ENCODE measurements at places on chromosomes 13 and 19.
A peak's percentile ranks its signal among the peaks of the same experiment; 100 is the strongest.

DNA sequence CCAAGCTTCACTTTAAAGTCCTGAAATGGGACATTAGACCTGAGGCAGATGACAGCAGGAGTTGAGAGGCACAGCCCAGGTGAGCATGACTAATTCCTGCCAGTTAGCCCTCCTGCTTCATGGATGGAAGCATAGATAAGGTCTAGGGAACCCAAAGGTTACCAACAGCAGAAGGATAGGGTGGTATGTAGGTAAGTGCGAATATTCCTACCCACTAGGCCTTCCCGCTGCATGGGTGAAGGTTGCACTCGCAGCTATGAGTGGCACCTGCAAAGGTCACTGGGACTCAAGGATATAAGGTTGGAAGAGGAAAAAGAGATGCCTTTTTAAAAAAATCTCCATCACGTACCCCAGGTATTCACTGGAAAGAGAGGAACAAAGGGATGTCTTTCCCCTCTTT, 12.2 kb upstream of the MLLT1 start:
- DNase-seq = no peak

GRCh38 chr13:97386801-97387484, 47.0 kb upstream of the RAP2A start:
- peak; percentile 37 for DNase-seq

DNA sequence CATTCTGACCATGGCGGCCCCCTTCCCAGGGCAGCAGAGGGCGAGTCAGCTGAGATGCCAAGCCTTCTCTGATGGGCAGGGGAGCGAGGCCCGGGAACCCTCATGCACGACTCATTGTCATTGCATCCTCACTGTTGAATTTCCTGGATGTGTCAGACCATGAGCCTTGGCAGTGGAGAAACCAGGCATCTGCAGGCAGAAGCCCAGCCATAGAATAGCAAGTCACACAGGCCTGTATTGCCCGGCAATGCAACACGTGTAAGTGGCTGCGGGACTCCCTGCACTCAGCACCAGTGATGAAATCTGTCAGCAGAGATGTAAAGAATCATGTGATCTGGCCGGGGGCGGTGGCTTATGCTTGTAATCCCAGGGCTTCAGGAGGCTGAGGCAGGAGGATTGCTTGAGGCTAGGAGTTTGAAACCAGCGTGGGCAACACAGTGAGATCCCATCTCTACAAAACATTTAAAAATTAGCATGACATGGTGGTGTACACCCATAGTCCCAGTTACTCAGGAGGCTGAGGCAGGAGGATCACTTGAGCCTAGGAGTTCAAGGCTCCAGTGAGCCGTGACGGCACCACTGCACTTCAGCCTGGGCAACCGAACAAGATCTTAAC, 199.7 kb downstream of the KATNAL1 start:
- DNase-seq = no peak

DNA sequence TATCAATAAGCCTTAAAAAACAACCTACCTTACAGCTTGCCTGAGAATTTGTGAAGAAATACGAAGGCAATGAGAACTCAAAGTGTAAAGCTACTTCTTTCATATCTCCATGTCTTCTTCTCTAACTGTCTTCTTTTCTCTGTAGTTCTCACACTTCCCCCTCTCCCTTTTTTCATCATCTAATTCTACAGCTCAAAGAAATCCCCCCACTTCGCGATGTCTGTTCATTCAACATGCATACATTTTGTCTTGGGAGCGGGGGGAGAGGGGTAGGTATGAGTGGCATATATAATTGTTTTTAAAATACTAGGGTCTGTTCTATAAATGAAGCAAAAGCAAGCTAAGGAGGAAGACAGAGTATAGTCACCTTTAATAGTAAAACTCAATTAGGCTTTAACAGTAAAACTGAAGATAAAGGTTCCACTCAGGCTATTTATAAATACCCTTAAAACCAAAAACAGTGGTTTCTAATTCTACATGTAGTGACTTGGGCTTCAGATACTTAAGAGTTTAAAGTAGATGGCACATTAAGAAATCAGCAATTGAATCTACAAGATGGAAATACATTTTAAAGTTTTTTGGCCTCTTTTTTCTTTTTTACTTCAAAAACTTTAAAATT, 106.9 kb downstream of the KLF12 start:
- no peak for DNase-seq

GRCh38 chr13:99378985-99379733, 72.0 kb upstream of the GPR183 start:
- no peak for DNase-seq

DNA sequence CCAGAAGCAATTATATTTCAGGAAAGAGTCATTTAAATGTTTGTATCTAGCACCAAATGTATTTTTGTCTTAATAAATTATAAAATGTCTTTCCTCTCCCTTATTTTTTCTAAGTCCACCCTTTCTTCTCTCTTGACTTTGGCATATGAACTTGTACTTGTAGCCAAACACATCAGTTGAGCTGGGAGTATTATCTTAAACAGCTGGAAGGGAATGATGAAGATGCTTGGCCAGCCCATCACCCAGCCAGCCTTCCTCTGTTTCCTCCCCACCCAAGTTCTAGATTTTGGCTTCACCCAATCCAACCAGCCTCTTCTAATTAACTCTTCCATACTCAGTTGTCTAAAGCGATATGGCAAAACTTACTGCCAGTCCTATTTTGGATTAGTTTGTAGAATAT, 272.5 kb downstream of the ENOX1 start:
- DNase-seq = no peak

- no peak for DNase-seq
Measured at GRCh38 chr13:27280009-27280656, 9.5 kb downstream of the RASL11A start.

DNA sequence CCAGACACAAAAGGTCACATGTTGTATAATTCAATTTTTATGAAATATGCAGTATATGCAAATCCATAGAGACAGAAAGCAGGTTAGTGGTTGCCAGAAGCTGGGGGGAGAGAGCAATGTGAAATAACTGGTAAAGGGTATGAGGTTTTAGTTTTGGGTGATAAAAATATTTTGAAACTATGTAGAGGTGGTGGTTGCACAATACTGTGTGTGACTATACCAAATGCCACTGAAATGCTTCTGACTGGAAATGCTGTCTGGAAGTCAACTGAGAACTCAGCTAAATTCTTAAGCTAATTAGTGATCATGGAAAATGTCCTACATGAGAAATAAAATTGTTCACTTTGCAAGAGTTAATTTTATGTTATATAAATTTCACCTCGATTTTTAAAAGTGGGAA, 65.3 kb upstream of the RXFP2 start:
- DNase-seq = no peak

DNA sequence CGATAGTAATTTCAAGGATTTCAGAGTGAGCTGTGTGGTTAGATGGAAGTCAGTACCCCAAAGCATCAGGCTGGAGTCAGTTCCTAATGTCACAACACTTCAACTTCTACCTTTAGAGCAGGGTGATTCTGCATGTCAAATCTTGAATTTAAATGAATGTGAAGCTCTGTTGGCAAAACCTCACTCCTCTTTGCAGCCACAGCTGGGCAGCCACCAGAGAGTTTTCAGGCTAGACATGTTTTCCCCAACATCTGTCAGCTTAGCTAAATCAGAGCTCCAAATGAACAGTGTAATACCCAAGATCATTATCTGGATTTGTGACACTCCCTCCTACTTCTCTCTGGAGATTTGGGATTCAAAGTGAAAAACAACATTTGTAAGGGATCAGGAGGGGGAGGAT, 33.7 kb upstream of the OLFM4 start:
- no peak for DNase-seq

- DNase-seq = no peak
Measured at GRCh38 chr19:27822336-27822735, 1390.6 kb downstream of the UQCRFS1 start.

- no peak for DNase-seq
Measured at GRCh38 chr13:95544293-95544692, 8.2 kb upstream of the CLDN10 start.

GRCh38 chr19:31112158-31112557, 237.1 kb downstream of the TSHZ3 start:
- no peak for DNase-seq

GRCh38 chr19:6021878-6022569, 44.1 kb upstream of the RANBP3 start:
- DNase-seq = peak; percentile 82

- no peak for DNase-seq
Measured at GRCh38 chr13:84413016-84413415, 530.7 kb upstream of the SLITRK1 start.

- DNase-seq = peak; percentile 22
Measured at GRCh38 chr13:27200413-27201070, 28.9 kb upstream of the USP12 start.

- DNase-seq = no peak
Measured at GRCh38 chr13:76730220-76730619, 156.0 kb downstream of the KCTD12 start.

- DNase-seq = no peak
Measured at GRCh38 chr13:46536341-46536740, 16.6 kb upstream of the LRCH1 start.

DNA sequence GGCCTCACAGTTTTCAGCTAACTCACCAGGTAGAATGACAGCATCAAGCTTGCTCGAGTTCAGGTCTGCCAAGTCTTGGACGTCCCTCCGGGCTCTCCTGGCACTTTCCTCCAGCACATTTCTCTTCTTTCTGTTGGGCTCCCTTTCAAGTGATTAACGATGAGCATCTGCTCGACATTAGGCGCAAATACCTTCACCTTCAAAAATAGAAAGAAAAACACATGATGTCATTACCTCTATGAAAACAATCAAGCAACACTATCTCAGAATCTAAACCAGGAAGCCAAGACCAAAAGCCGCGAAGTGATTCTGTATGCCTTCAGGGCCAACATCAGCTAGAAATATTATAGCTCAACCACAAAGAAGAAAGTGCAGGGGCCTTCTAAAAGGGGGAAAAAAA, 15.4 kb upstream of the CLN5 start:
- DNase-seq = no peak

- peak; percentile 77 for DNase-seq
Measured at GRCh38 chr19:2015608-2015950, at the start of gene BTBD2. Gene BTBD2, minus strand, starts transcription at chr19:2015714. Its CDS starts 11 bp downstream, at chr19:2015703.

GRCh38 chr19:12052497-12053169, at the start of gene ZNF878:
Gene ZNF878, minus strand, starts transcription at chr19:12052961. Its CDS starts 160 bp downstream, at chr19:12052801.
- DNase-seq = peak; percentile 50

DNA sequence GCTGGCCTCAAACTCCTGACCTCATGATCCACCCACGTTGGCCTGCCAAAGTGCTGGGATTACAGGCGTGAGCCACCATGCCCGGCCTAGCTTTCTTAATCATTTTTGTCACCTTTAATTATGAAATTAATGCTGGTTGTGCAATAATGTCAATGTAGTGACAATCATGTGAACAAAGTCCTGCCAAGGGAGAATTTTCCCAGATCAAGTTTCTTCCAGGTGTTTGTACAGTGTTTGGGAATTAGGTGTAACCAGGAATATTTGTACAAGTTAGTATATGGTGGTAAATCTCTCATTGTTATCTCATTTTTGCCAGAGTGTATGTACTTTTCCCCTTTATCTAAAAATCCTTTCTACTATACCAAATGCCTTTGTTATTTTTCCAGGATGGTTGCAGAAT, 171.1 kb downstream of the UGGT2 start:
- DNase-seq = no peak

DNA sequence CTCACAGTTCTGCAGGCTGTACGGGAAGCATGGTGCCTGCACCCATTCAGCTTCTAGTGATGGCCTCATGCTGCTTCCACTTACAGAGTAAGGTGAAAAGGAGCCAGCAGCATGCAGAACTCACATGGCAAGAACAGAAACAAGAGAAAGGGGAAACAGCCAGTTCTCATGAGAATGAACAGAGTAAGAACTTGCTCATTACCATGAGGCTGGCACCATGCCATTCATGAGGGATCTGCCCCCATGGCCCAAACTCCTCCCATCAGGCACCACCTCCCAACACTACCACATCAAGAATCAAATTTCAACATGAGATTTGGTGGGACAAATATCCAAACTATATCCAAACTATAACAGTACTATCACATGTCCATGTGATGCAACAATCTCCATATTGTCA, 72.1 kb downstream of the KATNAL1 start:
- no peak for DNase-seq

DNA sequence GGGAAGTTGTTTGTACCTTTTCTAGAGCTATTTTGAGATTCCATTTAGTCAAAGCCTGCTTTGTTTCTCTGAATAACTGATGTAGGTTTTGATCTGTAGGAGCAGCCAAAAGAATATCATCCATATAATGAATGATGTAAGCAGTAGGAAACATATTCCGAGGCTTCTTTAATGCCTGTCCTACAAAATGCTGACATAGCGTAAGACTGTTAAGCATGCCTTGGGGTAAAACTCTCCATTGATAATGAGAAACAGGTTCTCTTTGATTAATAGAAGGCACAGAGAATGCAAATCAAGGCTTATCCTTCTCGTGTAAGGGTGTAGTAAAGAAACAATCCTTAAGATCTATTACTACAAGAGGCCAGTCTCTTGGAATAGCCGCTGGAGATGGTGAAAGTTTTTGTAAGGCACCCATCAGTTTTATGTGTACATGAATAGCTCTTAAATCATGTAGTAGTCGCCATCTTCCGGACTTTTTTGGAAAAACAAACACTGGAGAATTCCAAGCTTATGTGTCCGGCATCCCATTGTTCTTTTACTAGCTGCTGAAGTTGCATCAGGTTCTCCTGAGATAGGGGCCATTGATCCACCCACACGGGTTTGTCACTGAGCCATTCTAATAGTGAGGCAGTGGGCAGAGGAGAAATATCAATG, 13.5 kb downstream of the FPR3 start:
- no peak for DNase-seq

- no peak for DNase-seq
Measured at GRCh38 chr13:113862931-113863523, 849 bp downstream of the GAS6 start.

GRCh38 chr13:41827507-41828213, 133.2 kb downstream of the VWA8 start:
- DNase-seq = no peak

- DNase-seq = no peak
Measured at GRCh38 chr13:67829641-67830040, 599.5 kb upstream of the PCDH9 start.

DNA sequence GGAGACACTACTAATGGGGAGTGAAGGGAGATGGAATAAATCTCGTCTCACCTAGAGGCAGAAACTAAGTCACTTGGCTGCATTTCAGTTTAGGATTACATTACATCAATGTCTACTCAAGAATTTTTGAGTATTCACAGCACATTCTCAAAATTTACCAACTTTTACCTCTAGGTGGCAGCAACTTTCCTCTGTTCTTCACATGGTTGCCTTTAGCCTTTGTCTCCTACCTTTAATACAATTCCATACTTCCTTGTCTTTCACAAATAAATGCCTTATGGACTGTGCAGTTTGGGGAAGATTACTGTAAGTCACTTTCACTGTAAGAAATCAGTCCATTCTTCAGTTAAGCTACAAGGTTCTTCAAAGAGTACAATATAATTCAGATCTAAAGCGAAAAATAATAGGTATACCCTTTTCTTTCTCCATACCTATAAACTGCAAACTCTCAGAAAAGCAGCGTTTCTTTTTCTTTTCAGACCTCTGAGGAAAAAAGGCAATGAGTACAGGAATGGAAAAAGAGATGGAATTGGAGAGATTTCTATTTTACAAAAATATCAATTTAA, 379.4 kb downstream of the KLF12 start:
- DNase-seq = peak; percentile 54

- no peak for DNase-seq
Measured at GRCh38 chr19:29965492-29965891, 23.5 kb downstream of the URI1 start.

- no peak for DNase-seq
Measured at GRCh38 chr13:19060311-19061002, 121.2 kb downstream of the TUBA3C start.
